Stimulated activated CD4-positive, alpha-beta T cell treated with anti-CD3 and anti-CD28 coated beads, Interleukin-12 subunit alpha, Interleukin-12 subunit beta, amount 100 ng/mL, for 4 hours (primary cell): ENCODE measurements at places on chromosomes 7 and 10.

DNA sequence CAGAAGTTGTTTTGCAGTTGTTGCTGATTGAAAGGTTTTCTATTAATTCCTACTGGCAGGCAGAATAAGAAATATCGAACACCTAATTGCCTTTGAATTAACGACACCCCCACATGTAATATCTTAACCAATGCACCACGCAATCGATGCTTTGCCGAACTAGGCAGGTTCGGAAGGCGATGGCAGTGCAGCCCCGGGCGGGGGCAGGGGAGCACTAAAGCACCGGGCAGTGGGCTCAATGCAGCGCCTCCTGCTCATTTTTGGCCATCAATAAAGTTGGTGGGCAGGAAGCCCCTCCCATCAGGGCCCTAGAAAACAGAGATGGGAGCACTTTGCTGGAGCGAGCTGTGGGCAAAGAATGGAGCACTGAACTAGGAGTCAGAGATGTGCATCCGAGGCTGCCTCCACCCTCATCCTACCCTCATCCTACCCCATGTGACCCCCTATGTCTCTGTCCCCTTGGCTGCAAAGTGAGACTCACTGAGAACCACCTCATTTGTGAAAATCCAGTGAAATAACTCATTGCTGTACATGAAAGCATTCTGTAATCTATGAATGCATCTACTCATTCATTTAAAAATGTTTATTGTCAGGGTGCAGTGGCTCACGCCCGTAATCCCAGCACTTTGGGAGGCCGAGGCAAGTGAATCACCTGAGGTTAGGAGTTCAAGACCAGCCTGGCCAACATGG lies 19.6 kb upstream of the CHST15 start:
- no peak for DNase-seq

GRCh38 chr7:116863936-116864500 lies 1.6 kb downstream of the CAPZA2 start:
- no peak for DNase-seq

DNA sequence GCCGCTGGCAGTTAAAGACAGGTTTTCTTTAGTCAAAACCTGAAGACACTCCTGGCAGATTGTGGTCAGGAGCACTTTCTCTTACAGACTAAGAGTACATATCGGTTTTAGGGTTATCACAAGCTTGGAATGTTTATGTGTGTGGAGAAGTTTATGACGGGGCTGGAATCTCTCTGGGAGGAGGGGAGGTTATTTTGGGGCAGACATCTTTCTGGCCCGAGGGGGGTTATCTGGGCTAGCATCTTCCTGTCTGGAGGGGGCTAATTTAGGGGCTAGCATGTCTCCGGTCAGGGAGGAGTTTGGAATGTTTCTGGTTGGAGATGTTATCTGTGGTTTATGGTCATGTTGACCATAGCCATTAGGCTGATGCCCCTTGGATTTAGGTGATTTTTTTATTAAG lies 141.2 kb upstream of the KIF5B start:
- DNase-seq: no peak

- no peak for DNase-seq
These were observed 101.3 kb downstream of the MDFIC start for GRCh38 chr7:115023219-115023618.

DNA sequence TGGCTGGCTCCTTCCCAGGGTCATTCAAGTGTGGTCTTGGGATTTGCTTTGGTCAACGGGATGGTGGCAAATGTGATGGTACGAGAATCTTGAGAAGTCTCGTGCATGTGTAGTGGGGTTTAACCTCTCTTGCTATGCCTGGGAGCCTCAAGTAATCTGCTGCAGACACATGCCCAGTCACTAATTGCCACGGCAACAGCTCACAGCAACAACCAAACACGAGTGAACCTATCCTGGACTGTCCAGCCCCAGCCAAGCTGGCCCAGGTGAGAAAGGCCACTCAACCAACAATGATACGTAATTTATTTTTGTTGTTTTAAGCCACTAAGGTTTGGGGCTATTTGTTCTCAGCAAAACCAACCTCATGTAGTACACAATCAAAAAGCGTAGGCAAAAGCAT lies 38.1 kb upstream of the DDC start:
- no peak for DNase-seq

GRCh38 chr7:85520175-85520574 lies 333.3 kb upstream of the SEMA3D start:
- no peak for DNase-seq

DNA sequence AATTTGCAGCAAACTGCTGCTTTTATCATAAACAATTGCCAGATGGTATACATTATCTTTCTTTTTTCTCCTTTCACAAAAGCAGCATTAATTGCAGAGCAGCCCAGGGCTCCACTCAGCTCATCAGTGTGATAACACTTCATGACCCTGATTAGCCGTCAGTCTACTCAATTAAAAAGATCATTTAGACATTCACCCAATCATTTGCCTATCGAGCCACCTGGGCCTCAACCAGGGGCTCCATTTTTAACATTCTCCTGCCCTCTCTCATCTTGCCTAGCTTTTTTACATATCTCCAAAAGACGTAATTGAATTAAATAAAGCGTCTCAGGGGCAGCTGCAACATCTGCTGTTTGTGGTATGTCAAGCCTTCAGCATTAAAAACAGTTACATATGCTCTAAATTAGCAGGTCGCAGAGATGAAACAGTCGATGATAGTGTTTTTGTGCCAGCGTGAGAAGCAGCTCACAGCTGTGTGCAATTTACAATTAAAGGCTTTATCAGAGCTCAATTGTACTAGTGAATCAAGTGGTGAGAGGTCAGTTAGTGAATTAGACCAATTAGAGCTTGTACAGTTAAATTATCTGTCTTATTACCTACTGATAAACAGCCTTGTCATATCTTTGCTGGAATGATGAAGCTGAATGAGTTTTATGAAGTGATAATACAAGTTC lies 522.5 kb downstream of the ETV1 start:
- no peak for DNase-seq

DNA sequence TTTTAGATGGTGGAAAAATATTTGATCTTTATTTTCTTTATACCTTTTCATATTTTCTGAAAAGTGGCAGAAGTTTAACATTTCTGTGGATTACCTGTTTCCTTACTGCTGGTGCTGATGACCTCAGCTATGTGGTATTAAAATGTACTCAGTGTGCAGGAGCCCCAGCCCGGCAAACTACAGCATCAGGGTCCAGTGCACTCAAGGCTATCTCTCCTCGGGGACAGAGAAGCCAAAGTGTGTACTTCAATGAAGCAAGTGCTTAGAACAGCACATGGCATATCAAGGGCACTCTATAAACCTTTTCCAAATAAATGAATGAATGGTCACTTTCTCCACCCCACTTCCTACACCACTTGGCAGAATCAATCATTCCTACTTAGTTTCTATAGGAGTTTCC lies 111.8 kb downstream of the HIP1 start:
- DNase-seq: no peak

- no peak for DNase-seq
These were observed 3.4 kb upstream of the ADCK2 start for GRCh38 chr7:140669352-140669751.

DNA sequence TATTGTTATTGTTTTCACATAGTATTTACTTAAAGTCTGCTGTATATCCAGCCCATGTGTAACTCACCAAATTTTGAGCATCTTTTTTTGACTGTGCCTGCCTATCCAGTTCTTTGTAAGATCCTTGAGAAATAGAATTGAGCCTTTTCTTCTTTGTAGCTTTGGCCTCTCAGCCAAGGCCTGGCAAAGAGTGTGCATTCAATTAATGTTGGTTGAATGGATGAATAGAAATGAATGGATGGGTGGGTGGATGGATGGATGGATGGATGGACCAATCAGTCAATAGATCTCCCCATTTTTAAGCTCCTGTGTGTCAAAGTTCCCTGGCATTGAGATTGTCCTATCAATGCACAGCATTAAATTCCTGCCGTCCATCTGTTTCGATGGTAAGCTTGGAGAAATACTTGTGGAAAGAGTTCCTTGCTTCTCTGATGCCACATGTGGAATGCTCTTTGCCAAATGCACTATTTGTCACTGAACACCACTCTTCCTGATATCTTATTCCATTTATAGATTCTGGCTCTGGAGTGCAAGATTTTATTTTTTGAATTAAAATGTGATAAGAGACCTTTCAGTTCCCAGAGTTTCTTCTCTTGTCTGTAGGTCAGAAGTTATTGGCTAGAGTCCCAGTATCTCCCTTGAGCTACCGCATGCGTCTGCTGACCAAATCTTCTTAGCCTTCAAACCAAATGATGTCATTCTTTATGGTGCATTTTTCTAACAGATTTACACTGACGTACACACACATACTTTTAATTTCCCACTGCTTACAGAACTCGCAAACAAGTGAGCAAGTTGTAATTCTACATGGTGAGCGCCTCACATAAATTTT lies 20.7 kb upstream of the ADRB1 start:
- no peak for DNase-seq

- DNase-seq: no peak
These were observed 89.4 kb downstream of the COL13A1 start for GRCh38 chr10:69891057-69891617.

GRCh38 chr7:130084037-130084875 lies 13.9 kb downstream of the KLHDC10 start:
- no peak for DNase-seq

DNA sequence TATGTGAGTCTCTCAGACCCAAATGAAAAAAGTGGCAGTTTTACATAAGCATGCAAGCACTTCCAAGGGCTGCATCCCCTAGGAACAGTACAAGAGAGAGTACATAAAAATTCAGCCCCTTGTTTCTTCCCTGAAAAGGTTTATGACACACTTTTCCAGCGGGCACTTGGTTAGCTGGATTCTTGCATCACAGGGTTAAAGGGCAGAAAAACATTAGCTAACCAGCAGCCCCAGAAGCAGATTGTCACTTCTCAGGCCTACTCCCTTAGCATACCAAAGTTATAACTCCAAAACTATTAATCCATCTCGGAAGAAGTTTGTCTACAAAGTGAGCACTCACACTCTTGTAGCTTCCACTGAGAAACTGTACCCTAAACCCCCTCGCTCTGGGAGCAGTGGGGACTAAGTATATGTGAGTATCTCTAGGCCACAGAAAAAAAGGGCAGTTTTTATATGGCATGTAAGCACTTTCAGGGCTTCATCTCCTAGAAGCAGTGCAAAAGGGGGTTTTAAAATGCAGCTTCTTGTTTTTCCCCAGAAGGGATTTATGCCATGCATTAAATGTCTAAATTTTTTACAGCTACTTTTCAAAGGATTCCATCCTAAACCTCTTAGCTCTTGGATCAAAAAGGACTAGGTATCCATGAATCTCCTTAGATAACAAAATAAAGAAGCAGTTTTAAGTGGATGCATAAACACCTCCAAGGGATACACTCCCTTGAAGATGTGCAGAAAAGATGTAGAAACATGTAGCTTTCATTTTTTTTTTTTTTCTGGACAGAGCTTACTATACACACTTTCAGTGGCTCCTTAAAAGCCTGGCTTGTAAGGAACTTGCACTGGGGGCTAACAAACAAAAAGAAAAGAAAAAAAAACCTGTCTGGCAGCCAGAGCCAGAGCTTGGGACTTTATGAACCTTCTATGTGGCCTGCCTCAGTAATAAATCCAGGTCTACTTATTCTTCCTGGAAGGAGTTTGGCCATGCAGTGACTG lies 956.7 kb downstream of the CCSER2 start:
- no peak for DNase-seq

- no peak for DNase-seq
These were observed 24.7 kb downstream of the GHRHR start for GRCh38 chr7:30988351-30989005.

GRCh38 chr7:44067064-44067951 lies 1.9 kb upstream of the PGAM2 start:
- DNase-seq: no peak
